Femur (tissue), 1 donor: ENCODE measurements at places on chromosomes 16 and 17.

GRCh38 chr17:6172642-6173330, 102.6 kb downstream of the WSCD1 start:
- no peak for DNase-seq

DNA sequence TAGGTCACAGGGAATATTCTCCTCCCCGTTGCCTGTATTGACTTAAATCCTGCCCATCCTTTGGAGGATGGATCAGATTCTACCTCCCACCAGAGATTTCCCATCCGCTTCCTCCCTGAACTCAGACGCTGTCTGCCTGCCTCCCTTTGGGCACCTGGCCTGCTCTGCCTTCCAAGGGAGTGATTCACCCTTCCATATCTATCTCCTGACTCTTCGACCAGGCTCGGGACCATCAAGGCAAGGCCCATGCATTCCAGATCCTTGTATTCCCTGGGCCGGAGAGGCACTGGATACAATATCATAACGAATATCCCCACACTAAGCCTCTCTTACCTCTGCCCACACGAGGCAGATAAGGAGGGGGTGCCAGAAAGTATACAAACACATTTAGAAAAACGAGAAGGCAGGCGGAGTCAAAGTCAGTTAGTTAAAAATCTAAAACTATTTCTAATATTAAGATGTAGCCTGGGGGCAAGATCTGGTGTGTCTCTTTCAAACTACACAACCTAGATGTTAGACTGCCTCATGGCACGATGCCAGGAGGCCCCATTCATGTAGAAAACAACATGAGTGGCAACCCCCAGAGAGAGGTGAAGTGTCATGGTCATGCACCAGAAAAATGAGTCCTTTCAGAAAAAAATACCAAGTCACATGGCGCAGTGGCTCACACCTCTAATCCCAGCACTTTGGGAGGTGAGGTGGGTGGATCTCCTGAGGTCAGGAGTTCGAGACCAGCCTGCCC, 9.2 kb downstream of the PMP22 start:
- no peak for DNase-seq

- no peak for DNase-seq
Observed at GRCh38 chr17:27087935-27088766, 205.8 kb upstream of the WSB1 start.

GRCh38 chr17:69523244-69523861, 108.9 kb downstream of the MAP2K6 start:
- peak; percentile 28 for DNase-seq

- no peak for DNase-seq
Observed at GRCh38 chr16:82761236-82761635, 134.5 kb downstream of the CDH13 start.

GRCh38 chr16:15899538-15900100, 11.2 kb upstream of the CEP20 start:
- no peak for DNase-seq

GRCh38 chr17:7854078-7854777, 638 bp upstream of the TMEM88 start:
- no peak for DNase-seq

GRCh38 chr16:4814046-4814445, 11.6 kb upstream of the ROGDI start:
- DNase-seq = no peak
